ENCODE measurements at places on chromosomes 7 and 10. TPM values are rescaled to one million over a fixed set of nuclear protein-coding genes. Genes with fewer than 3 reads are reported as not detected.

Gene CLCN1
- not detected for total RNA-seq

Gene C7orf57
- not detected for total RNA-seq

GRCh38 chr7:120156476-120156875, 116.5 kb upstream of the KCND2 start:
- no peak for DNase-seq

DNA sequence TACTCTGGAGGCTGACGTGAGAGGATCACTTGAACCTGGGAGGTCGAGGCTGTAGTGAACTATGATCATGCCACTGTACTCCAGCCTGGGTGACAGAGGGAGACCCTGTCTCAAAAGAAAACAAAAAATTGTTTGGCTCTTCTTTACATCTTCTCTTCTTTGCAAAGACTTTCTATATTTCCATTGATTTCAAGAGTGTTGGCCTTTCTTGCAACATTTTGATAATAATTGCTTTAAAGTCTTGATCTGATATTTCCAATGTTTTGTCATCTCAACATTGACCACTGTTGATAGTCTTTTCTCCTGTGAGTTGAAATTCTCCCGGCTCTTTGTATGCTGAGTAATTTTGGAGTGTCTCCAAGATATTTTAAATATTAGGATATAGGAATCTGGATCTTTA, 17.8 kb upstream of the CLDN4 start:
- no peak for DNase-seq

DNA sequence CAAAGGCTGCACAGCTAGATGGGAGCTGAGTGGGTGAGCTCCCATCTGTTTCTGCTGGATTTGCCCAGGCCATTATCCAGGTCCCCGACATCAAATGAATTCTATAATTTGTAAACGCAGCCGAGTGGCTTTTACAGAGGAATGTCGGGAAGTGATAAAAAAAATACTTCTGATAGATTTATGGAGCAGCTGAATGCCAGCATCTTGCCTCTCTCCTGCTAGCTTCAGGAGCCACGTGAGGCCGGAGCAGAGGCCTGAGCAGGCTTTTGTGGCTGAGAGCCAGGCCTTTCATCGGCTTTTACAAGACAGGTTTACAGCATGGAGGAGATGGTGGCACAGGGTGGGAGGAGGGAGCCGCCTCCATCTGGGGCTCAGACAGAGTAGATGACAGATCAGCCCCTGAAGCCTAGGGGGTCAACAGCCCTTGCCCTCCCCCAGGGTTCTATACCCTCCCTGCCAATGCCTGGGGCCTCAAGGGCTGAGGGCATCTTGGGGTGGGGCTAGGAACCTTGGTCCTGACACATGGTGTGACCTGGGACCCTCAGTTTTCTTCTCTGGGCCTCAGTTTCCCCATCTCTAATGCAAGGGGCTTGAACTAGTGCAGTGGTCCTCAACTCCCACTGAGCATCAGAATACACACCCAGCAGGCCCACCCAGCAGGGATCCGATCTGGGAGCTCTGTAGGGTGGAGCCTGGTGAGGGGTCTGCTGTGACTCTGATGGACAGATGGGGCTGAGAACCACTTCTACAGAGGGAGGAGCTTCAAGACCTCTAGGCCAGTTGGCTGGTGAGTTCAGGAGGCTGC, 44.2 kb upstream of the PCBD1 start:
- DNase-seq, result no peak

DNA sequence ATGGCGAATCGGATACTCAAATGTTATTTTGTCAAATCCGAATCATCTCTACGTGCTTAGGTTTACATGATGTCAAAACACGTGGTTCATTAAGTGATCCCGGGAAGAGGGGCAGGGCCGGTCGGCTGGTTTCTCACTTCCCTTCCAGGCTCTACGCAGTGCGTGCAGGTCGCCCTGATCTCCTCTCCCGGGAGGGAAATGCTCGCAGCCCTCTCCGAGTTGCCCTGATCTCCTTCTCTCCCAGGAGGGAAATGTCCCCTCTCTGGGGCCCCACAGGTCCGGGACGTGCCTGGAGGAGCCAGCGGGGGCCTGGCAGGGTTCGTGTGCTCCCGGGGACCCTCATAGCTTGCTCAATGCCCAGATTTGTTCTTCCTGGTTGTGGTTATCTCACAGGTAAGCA, 202.7 kb downstream of the DNAJB6 start:
- DNase-seq, result no peak

- DNase-seq, result no peak
These were observed 322.2 kb downstream of the BMPER start for GRCh38 chr7:34227525-34227924.

- DNase-seq, result no peak
These were observed 292.8 kb upstream of the KLF6 start for GRCh38 chr10:4077804-4078203.

- no peak for DNase-seq
These were observed 431.6 kb upstream of the GALNT17 start for GRCh38 chr7:70700055-70700940.

- DNase-seq, result no peak
These were observed 1.4 kb upstream of the DHTKD1 start for GRCh38 chr10:12067336-12067735.
